ENCODE measurements at places on chromosomes 5 and 9. TPM values are rescaled to one million over a fixed set of nuclear protein-coding genes. Genes with fewer than 3 reads are reported as not detected.

- DNase-seq: peak; percentile 52
Observed at GRCh38 chr9:114662081-114662989, 4.7 kb upstream of the TEX53 start.

NNT gene
- total RNA-seq: 80.3 TPM

- DNase-seq: no peak
Observed at GRCh38 chr5:138963763-138964371, 88.7 kb upstream of the LRRTM2 start.

GRCh38 chr9:136329211-136329627 lies 1.9 kb downstream of the GPSM1 start:
- peak; percentile 28 for DNase-seq

DNA sequence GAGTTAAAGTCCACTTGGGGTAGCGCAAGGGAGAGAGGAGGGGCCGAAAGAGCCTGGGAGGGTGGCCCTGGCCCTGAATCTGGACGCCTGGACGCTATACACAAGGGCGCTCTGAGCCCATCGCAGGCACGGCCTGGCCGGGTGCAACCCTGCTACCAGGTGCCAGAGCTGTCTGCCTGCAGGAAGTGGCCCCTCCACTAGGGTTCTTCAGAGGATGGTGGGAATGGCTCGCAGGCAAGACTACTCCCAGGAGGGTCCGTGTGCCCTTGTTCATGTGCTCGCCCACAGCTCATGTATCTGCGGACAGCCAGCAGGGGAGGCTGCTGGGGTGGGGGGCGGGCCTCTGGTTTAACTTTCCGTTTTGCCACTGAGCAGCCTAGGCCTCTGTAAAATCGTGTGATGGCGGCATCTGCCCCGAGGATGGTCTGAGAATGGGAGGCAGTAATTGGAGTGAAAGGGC lies 1.4 kb upstream of the NKD2 start:
- DNase-seq: no peak
